ENCODE measurements at places on chromosomes 13 and 19. TPM values are rescaled to one million over a fixed set of nuclear protein-coding genes. Genes with fewer than 3 reads are reported as not detected.

DNA sequence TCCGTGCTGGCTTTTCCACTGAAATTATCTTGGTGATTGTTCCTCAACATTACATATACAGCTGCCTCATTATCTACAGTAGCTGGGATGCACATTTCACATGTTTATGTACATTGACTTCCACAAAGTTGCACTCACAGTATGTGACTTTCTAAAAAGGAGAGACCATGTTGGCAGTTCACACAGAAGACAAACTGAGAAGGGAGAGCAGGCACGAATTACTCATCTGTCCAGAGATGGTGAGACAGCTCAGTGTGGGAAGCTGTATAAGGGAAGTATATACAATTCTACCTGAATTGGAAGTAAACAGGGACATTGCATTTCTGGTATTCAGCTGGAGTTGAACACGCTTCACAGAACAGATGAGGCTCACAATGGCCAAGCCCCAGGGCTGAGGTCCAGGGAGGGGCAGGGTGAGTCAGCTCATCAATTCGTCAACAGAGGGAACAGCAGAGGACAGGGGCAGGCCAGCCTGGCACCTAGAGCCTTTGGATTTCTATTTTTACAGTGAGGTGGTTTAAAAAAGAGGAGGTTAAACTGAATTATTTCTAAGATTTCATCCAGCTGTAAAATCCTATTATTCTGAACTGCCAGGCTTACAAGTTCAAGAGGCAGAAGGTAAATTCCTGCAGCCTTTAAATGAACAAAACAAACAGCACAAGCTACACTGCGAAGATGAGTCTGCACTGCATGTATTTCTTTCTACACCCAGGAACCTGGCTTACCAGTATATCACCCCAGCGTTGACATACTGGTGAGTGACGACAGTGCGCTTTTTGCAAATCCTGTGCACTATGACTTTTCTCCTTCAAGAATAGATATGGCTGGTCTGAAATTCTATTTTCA is 9.8 kb downstream of the PARP4 start:
- peak overlapping the region; percentile 33 for H3K27ac ChIP-seq
- no peak for DNase-seq
- peaks cover 48% of the 10 kb centered on the region for H3K36me3 ChIP-seq
- H3K4me1 ChIP-seq: peaks cover 28% of the 10 kb centered on the region
- no peaks in the 10 kb centered on the region for H3K27me3 ChIP-seq

GRCh38 chr19:43372462-43372861 is 19.0 kb downstream of the CD177 start:
- no peak overlapping the region for H3K4me3 ChIP-seq
- no peaks in the 10 kb centered on the region for H3K4me1 ChIP-seq
- H3K36me3 ChIP-seq: no peaks in the 10 kb centered on the region
- H3K27me3 ChIP-seq: no peaks in the 10 kb centered on the region

Gene TEX26
- total RNA-seq: not detected

Gene ZNF439
- 6.0 TPM for total RNA-seq

Gene CYP4F12
- total RNA-seq: not detected
